ENCODE measurements at places on chromosomes 3 and 15.
A peak's percentile ranks its signal among the peaks of the same experiment; 100 is the strongest.

- no peak for DNase-seq
Measured at GRCh38 chr3:40720863-40721262, 196.1 kb downstream of the ZNF621 start.

DNA sequence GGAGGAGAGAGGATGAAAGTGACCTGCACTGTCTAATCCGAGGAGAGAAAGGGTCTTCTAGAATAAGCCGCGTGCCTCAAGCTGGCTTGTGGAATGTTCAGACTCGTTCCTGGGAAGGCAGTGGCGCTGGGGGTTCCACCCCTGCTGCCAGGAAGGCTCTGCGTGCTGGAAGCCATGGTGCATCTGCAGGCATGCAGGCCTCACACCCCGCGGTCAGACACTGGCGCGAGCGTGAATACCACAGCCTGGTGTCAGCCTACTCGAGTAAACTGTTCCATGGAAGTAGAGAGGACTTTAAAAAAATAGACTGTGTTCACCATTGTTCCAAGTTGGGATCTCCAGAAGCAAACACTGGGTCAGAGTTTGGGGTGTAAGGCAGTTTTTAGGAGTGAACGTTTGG is 25.9 kb upstream of the GABRG3 start:
- no peak for DNase-seq

DNA sequence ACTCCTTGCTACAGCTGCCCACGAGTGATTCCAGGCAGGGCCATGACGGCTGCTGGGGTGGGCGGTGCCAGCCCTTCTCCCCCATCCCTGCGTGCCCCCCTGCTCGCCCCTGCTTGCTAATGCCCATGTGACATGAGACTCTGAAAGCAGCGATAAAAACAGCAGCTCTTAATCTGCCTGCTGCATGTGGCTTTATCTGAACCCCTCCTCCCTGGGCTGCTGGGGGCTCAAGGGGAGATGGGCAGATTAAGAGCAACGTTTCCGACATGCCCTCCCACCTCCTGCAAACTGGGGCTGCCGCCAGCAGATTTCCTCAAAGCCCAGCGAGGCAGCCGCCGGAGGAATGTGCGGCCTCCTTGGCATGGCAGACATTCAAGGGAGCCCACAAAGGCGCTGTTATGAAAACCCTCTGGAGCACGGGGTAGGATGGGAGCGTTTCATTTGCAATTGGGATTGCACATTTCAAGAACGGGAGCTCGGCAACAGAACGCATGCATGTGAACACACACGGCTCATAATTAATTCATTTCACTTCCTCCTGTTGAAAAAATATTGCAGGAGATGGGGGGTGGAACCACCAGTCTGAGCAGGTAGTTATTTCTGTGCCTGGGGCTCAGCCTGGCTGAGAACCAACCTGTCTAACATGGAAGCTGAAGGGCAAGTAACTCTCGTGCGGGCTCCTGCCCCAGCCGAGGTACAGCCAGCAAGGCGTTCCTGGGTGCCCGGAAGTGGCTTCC is 504.2 kb upstream of the PROK2 start:
- no peak for DNase-seq

DNA sequence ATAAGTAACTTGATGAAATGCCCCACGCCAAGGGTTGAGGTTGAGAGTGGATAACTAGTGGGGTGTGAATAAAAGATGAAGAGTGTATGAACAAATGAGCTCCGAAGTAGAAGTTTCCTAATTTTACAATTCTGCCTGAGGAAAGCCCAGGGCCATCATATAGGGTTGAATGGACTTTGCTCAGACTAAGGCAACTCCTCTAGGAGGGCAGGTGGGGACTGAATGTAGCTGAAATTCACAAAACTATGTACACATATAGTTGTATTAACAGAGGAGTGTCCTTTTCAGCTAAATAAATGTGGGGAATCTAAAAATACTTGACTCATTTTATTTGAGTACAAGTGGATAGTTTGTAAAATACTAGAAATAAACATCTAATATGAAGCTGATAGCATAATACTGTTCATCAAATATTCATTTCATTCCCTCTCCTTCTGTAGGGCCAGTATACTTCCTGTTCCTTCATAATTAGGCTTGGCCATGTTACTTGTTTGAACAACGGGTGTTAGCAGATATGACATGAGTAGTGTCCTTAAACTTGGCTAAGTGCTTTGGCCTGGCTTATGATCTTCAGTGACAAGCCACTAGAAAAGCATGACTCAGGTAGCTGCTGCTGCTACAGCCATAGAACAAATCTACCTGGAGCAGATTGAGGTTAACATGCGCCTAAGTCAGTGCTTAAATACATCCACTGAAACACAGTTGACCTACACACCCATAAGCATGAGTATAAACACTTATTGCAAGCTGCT is 26.5 kb downstream of the PLSCR1 start:
- DNase-seq, result no peak

DNA sequence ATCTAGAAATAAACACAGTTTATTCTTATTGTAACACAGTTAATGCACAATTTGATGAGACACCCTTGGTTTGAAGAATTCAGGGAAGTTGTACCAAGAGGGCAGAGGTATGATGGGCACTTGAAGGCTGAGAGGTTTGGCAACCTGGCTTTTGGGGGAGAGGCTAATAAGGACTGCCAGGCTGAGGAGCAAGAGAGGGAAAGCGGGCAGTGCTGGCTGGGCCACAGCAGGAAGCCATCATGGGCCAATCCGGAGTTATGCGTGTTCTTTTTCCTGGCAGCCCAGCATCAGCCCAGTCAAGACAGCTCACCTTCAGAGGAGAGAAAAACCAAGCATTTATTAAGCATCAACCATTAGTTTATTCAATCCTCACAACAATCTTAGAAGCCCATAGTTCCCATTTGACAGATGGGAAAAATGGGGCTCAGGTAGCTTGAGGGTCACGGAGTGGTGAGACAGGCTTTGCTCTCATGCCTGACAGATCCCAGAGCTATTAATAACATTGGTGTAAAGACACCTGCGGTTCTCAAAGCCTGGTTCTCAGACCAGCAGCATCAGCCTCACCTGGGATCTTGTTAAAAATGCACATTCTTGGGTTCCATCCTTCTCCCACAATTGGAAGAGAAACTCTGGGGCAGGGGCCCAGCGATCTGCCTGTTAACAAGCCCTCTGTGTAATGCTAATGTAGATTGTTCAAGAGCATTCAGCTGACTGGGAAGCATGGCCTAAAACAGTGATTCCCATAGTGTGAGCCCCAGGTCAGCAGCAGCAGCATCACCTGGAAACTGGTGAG is 183.7 kb downstream of the NTRK3 start:
- no peak for DNase-seq

- DNase-seq, result no peak
Measured at GRCh38 chr15:63210151-63211091, 21.0 kb downstream of the RAB8B start.

DNA sequence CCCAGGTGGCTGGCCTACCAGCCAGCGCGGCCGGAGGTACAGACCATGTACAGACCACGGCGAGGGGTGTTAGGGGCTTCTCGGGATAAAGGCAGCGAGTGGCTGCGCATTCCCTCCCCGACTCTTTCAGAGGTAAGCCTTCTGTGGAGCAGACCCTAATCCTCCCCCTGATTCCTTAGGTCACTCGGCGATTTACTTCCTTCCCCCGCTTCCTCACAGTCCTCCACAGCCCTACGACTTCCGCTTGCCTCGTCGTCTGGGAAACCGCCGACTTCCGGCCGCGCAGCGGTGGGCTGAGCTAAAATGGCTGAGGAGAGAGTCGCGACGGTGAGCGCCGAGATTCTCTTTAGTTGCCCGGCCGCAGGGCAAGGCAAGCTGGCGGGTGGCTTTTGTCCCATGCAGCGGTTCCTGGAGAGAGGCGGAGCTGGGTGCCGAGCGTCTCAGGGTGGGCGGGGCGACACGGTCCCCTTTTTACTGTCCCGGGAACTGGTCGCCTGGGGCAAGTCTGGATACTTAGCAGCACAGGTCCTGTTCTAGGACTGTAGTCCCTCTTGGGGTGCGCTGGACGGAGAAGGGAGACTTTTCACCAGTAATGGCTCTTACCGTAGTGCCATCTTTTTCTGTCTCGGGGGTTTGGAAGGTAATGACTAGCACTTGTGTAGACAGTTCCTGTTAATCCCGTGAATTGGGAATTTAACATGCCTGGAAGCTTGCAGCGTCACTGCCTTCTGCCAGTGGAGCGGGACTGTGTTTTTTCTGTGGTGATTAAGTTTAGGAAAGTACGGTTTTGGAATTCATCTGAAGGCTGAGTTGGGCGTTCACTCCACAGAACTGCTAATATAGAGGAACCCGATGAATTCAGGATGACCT is at the start of the genes BBS4 and HIGD2B:
Gene BBS4 (plus strand): TSS at position 283 of the 870 bp plus-strand sequence. CDS start 21 bp downstream, at position 304.
Gene HIGD2B (minus strand): TSS at position 258 of the 870 bp plus-strand sequence. CDS start 9,808 bp downstream, outside the sequence.
- DNase-seq, result peak; percentile 93

- DNase-seq, result no peak
Measured at GRCh38 chr3:13427662-13428603, 7.8 kb upstream of the NUP210 start.

DNA sequence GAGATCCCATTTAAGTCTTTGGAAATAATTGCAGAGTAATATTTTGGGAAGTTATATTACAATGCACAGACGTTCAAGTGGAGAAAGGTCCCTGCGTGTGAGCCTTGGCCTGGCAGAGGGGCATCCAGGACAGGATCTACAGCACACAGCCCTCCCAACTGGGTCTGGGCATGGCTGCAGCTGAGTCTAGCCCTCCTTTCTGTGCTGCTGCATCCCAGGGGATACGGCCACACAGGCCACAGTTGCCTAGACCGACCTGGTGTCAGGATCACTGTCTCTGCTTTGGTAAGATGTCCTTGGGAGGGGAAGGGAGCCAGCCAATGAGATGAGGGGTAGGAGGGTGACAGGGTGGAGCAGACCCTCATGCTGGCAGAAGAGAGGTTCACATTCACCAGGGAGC is 46.1 kb downstream of the APBA2 start:
- no peak for DNase-seq

- DNase-seq, result no peak
Measured at GRCh38 chr3:167739190-167739810, 3.8 kb downstream of the SERPINI1 start.

DNA sequence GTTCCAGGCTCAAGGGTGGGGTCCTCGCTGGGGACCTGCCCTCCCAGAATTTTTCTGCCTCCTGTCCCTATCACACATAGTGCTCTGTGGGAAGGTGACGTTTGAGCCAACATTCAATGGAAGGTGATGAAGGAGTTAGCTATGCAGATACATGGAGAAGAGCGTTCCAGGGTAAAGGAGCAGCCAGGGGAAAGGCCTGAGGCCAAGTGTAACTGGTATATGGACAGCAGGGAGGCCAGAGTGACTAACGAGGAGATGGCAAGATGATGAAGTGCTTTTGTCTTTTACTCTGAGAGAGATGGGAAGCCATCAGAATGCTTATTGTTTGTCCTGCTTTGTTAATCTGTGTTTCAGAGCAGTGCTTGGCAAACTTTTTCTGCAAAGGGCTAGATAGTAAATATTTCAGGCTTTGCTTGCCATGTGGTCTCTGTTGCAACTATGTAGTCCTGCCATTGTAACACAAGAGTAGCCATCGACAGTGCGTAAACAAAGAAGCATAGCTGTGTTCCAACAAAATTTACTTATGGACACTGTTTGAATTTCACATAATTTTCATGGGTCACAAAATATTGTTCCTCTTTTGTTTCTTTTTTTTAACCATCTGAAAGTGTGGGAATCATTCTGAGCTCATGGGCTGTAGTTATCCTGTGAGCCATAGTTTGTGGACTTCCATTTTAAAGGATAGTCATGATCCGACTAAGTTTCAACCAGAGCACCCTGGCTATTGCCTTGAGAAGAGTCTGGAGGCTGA is 25.8 kb upstream of the PIAS1 start:
- DNase-seq, result no peak

DNA sequence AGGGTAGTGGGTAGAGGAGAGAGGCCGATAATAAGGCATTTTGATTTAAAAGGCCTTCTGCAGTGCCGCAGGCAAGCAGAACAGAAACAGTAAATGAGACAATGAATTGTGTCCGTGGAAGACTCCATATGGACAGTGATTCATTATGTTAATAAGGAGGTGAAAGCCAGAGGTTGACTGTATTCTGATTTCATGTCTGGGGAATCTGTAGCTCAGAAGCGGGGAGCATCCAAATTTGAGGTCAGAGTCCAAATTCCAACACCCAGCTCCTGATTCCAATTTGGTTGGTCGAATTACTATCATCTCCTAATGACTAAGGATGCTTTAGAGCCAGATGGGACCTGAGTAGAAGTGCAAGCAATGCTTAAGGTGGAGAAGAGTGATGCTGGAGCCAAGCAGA is 1.0 kb upstream of the TBC1D21 start:
- DNase-seq, result no peak

Measured in kidney capillary endothelial cell (primary cell).